ENCODE measurements at places on chromosomes 3 and 15. TPM values are rescaled to one million over a fixed set of nuclear protein-coding genes. Genes with fewer than 3 reads are reported as not detected.
A peak's percentile ranks its signal among the peaks of the same experiment; 100 is the strongest.

The LRRC31 gene
- not detected for polyA plus RNA-seq

The GOLGA6L24 gene
- polyA plus RNA-seq: not detected

The NOX5 gene
- 0.03 TPM for polyA plus RNA-seq

The FLNB gene
- polyA plus RNA-seq: 14.7 TPM

The MESD gene
- 7.1 TPM for polyA plus RNA-seq

The CYP8B1 gene
- not detected for polyA plus RNA-seq

The CACNA2D3 gene
- 2.7 TPM for polyA plus RNA-seq

GRCh38 chr15:88982304-88982945 is 69.2 kb upstream of the MFGE8 start:
- no peak overlapping the region for H3K4me3 ChIP-seq
- DNase-seq: peak; percentile 81
- H3K4me1 ChIP-seq: peaks cover 8% of the 10 kb centered on the region
- no peaks in the 10 kb centered on the region for H3K36me3 ChIP-seq

- H3K27ac ChIP-seq: no peak overlapping the region
- no peak for DNase-seq
- H3K36me3 ChIP-seq: no peaks in the 10 kb centered on the region
- no peak overlapping the region for H3K4me3 ChIP-seq
Observed at GRCh38 chr3:186831798-186832197, 10.7 kb upstream of the ADIPOQ start.

GRCh38 chr3:10338591-10339353 is 17.9 kb upstream of the SEC13 start:
- H3K4me3 ChIP-seq: no peak overlapping the region
- H3K36me3 ChIP-seq: peaks cover 5% of the 10 kb centered on the region
- H3K4me1 ChIP-seq: peaks cover 22% of the 10 kb centered on the region
- H3K27ac ChIP-seq: no peak overlapping the region
- no peaks in the 10 kb centered on the region for H3K27me3 ChIP-seq
- DNase-seq: peak; percentile 35

- peaks cover 4% of the 10 kb centered on the region for H3K27me3 ChIP-seq
- H3K36me3 ChIP-seq: no peaks in the 10 kb centered on the region
- no peak for DNase-seq
- H3K27ac ChIP-seq: no peak overlapping the region
- H3K4me3 ChIP-seq: no peak overlapping the region
Observed at GRCh38 chr3:13538520-13539291, 10.2 kb upstream of the FBLN2 start.

- H3K27ac ChIP-seq: peak overlapping the region; percentile 6
- H3K4me3 ChIP-seq: no peak overlapping the region
- H3K4me1 ChIP-seq: no peaks in the 10 kb centered on the region
- H3K27me3 ChIP-seq: no peaks in the 10 kb centered on the region
- no peak for DNase-seq
Observed at GRCh38 chr3:128679338-128679737, 28.7 kb upstream of the RPN1 start.

GRCh38 chr15:57540211-57540610 is 51.5 kb upstream of the MYZAP start:
- H3K4me1 ChIP-seq: no peaks in the 10 kb centered on the region
- H3K36me3 ChIP-seq: no peaks in the 10 kb centered on the region
- DNase-seq: no peak
- no peaks in the 10 kb centered on the region for H3K27me3 ChIP-seq
- no peak overlapping the region for H3K4me3 ChIP-seq

DNA sequence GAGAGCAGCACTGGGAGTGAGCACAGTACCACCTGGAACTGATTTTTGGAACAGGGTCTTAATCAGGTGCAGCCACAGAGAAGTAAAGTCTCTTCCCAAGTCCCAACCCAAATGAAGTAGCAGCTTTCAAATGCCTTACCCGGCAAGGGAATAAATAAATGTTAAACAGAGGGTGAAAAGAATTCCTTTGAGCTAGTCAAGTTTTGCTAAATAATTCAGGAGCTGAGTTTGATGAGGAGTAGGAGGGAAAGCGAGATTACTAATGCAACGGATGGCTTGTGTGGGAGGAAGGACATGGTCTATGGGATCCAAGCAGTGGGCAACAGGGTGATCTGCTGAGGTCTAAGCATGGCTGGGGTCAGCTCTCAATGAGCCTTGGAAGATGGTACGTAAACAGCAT is 204.5 kb upstream of the ST8SIA2 start:
- H3K27me3 ChIP-seq: no peaks in the 10 kb centered on the region
- H3K4me1 ChIP-seq: no peaks in the 10 kb centered on the region
- H3K36me3 ChIP-seq: no peaks in the 10 kb centered on the region
- no peak for DNase-seq
- H3K4me3 ChIP-seq: no peak overlapping the region

DNA sequence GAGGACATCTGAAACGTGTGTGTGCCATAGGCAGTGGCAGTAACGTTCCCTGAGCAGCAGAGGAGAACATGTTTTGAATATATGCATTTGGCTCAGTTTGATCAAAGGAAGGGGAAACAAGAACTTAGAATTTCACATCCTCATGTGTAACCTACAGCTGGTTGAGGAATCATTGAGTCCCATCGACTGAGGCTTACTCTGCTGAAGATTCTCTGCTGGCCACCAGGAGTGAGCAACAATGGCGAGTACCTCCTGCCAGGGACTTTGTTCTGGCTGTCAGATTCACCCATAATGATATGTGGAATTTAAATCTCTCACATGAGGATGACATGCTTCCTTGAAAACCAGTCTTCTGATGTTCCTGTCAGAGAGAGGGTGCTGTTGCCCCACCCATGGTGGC is 21.3 kb downstream of the GORASP1 start:
- H3K36me3 ChIP-seq: peaks cover 9% of the 10 kb centered on the region
- no peaks in the 10 kb centered on the region for H3K27me3 ChIP-seq
- no peak for DNase-seq

All from psoas muscle (tissue), 8 donors.